ENCODE measurements at places on chromosomes 3 and 15.

DNA sequence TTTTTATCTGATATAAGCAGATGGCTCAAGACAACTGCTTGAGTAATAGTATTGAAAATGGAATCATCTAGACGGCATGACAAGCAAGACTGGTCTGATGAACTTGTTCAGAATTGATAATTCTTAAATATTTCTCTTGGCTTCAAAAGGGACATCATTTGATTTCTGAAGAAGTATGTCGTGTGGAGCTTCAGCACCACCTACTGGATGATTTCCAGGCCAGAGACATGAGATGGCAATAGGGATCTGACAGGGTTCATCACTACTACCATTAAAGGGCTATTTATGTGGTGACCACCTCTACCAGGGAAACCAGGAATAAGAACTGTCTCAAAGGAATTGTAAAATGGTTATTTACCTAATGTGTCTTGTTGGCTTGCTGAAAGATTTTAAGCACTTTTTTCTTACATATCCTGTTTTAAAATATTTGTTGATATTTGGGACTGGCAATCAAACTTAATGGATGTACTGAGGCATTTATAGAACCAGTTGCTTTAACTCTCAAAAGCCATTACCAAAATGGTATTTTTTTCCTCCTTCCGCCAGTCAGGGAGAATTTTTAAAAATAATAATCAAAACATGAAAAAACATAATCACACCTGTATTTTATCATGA lies 99.5 kb upstream of the FAM98B start:
- DNase-seq = peak; percentile 39

DNA sequence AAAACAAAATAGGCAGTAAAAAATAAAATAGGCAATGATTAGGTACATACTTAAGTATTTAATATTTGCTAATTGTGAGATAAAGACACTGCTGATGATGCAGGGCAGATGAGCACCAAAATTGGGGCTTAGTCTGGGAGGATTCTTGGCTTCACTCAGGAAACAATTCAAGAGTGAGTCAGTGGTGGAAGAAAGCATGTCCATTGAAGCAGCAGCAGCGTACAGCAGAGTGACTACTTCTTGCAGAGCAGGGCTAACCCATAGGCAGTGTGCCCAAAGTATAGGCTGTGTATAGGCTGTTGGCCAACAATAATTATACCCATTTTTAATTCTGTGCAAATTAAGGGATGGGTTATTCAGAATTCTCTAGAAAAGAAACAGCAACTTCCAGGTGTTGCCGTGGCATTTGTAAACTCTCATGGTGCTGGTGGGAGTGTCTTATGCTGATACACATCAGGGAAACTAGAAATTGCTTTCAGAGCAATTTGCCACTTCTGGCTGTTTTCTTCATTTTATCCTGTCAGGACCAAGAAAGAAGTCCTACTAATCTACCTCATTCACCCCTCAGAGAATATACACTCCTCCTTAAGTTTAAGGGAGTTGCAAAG lies 317.3 kb upstream of the NAALADL2 start:
- no peak for DNase-seq

GRCh38 chr15:64883997-64884511 lies 27.6 kb upstream of the ANKDD1A start:
- peak; percentile 79 for DNase-seq

DNA sequence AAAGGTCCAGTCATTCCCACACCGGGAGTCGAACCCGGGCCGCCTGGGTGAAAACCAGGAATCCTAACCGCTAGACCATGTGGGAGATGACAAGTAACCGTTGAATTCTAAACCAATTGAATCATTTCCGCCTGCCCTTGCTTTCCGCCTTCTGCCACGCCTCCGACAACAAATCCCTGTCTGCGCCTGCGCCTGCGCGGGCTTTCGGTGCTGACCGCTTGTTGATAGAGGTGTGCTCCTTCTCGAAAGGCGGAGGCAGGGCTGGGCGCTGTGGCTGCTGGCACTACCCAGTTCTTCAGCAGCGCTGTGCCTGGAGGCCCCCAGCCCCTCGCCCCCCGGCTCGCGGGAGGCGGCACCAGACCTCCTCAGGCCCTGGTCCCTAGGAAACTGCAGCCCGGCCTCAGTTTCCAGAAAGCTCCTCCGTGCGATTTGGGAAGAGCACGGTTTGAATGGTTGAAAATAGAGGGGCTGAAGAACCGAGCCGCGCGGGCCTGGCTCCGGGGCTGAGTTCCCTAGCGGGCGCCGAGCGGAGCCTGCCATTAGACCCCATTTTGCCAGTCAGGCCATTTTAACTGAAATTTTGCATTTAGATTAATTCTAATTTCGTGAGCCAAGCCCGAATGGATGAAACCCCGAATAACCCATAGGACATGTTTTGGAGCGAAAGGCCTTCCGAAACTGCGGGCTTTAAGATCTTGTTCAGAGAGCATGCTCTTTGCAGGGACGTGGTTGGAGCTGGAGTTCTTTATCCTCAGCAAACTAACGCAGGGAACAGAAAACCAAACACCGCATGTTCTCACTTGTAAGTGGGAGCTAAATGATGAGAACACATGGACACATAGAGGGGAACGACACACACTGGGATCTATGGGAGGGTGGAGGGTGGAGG lies 219.3 kb upstream of the ATP10A start:
- peak; percentile 91 for DNase-seq

DNA sequence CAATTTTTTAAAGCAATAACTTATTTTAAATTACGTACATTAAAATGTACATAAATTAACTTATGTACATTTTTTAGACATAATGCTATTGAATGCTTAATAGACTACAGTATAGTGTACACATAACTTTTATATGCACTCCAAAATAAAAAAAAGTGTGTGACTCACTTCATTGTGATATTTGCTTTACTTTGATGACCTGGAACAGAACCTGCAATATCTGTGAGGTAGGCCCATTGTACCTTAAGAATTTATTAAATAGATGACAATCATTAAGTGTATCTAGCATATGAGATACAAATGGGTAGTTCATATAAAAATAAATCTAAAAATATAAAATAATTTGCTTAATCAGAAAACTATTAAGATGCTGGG lies 276.7 kb downstream of the NFKBIZ start:
- DNase-seq = no peak

GRCh38 chr3:153617463-153617862 lies 455.4 kb downstream of the RAP2B start:
- no peak for DNase-seq
